Testis (tissue), 5 donors: ENCODE measurements at places on chromosomes 6 and 20. TPM values are rescaled to one million over a fixed set of nuclear protein-coding genes. Genes with fewer than 3 reads are reported as not detected.
A peak's percentile ranks its signal among the peaks of the same experiment; 100 is the strongest.

DNA sequence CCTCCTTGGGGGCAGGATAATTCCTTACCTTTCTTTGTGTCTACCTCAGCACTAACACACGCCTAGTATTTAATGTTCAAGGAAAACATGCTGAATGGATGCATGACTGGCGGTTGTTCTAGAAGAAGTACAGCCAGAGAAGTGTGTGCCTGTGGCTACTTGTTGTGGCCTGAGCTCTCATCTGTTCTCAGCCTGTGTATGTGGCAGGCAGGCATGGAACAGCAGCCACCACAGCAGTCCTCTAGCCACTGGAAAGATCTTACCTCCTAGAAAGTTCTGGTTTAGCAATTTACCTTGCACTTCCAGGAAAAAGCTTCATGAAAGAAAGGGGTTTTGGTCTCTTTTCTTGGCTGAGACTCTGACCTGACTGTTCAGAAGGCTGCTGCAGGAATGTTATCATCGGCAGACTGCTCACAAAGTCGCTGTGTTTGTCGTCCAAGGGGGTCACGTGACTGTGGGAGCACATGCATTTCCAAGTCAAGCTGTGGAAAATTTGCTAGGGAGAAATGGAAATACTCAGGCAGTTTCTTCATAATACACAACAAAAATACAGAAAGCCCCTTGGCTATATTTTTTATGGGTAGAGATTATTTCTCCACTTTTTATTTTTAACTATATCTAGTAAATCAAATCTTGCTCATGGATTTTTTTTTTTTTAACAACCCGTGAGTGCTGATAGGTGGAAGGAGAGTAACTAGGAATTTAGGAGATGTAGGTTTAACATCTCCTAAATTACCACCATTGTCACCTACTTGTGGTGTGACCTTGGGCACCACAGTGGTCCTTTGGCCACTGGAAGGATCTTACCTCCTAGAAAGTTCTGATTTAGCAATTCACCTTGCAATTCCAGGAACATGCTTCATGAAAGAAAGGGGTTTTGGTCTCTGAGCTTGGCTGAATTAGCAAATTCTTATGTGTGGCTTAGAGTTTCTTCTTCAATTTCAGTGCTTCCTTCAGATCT lies 110.8 kb upstream of the GPR6 start:
- H3K27me3 ChIP-seq, result no peaks in the 10 kb centered on the region
- H3K4me1 ChIP-seq, result peaks cover 26% of the 10 kb centered on the region
- DNase-seq, result peak; percentile 94
- no peak overlapping the region for H3K4me3 ChIP-seq
- H3K36me3 ChIP-seq, result no peaks in the 10 kb centered on the region

DNA sequence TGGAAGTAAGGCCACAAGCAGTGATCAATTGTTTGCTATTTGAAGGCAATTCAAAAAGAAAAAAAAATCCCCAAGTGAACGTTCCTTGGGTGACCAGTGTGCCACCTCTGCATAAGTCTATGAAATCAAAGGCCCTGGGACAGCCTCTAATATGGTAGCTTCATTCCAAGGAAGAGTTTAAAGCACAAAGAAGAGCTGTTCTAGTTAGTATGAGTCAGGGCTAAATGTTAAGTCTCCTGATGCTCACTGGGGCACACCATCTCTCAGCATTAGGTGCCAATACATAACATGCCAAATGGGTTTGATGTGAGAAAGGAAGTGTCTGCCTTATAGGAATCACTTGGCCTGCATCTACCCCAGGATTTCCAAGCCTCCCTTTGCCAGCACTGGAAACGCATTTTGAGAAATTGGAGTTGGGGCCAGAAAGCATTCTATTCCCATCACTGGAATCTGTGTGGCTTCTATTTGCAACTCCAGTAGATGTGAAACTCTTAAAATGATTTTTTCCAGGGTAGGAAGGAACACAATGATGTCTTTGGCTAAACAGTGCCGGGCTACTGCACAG lies 13.0 kb downstream of the UNC5CL start:
- H3K4me1 ChIP-seq, result peaks cover 11% of the 10 kb centered on the region
- H3K27me3 ChIP-seq, result no peaks in the 10 kb centered on the region
- no peaks in the 10 kb centered on the region for H3K36me3 ChIP-seq
- H3K27ac ChIP-seq, result no peak overlapping the region
- no peak for DNase-seq
- H3K4me3 ChIP-seq, result no peak overlapping the region

GRCh38 chr6:25165177-25165576 lies 114.0 kb upstream of the CARMIL1 start:
- no peaks in the 10 kb centered on the region for H3K4me1 ChIP-seq
- H3K36me3 ChIP-seq, result no peaks in the 10 kb centered on the region
- H3K27ac ChIP-seq, result no peak overlapping the region
- no peak overlapping the region for H3K4me3 ChIP-seq

DNA sequence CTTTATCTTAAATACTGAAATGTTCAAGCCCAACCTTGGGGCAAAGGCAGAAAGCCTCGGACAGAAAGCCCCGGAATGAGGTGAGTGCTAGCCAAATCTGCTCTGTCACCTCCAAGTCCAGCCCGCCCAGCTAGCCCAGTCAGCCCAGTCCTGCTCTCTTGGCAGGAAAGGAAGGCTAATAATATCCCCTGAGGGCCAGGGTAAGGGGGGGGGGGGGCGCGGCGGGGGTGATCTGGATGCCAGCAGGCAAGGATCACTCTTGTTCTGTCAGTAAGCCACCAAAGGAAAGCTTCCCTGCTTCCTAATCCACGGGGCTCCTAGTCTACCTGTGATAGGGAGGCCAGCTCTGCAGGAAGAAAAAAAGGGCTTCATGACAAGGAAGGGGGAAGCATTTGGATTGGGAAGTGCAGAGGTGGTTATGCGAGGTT lies 1.1 kb downstream of the NDRG3 start:
- no peaks in the 10 kb centered on the region for H3K27me3 ChIP-seq
- H3K4me3 ChIP-seq, result no peak overlapping the region
- no peaks in the 10 kb centered on the region for H3K36me3 ChIP-seq
- peak; percentile 21 for DNase-seq
- H3K27ac ChIP-seq, result peak overlapping the region; percentile 62

DNA sequence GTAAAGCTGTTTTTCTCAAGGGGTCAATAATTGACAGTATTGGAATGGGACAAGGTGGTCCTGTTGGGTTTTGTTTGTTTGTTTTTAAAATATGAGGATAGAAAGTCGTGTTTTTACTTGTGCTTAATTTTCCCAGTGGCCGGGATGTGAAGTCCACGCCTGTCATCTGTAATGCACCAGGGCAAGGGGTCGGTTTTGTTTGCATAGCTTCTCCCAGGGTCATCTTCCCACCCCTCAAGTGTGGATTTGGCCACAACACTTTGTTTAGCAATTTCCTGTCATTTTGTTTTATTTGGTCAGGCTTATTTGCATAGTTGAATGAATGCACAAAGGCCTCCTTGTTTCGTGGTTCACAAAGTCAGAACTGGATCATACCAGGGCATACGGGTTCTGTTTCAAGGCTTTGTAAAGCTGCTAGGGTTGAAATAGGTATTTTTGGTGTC lies 29.8 kb downstream of the SYNJ2 start:
- no peaks in the 10 kb centered on the region for H3K36me3 ChIP-seq
- peaks cover 10% of the 10 kb centered on the region for H3K4me1 ChIP-seq

GRCh38 chr20:3364323-3365013 lies 43.0 kb downstream of the DNAAF9 start:
- H3K4me3 ChIP-seq, result no peak overlapping the region
- H3K4me1 ChIP-seq, result no peaks in the 10 kb centered on the region
- no peaks in the 10 kb centered on the region for H3K36me3 ChIP-seq
- no peak overlapping the region for H3K27ac ChIP-seq

- DNase-seq, result no peak
- no peak overlapping the region for H3K4me3 ChIP-seq
- no peaks in the 10 kb centered on the region for H3K27me3 ChIP-seq
- no peaks in the 10 kb centered on the region for H3K36me3 ChIP-seq
- H3K27ac ChIP-seq, result no peak overlapping the region
These were observed 4.6 kb upstream of the NXT1 start for GRCh38 chr20:23346002-23346401.

GRCh38 chr20:24018796-24019195 lies 30.2 kb upstream of the GGTLC1 start:
- no peak overlapping the region for H3K4me3 ChIP-seq
- no peak for DNase-seq
- H3K4me1 ChIP-seq, result no peaks in the 10 kb centered on the region
- H3K36me3 ChIP-seq, result no peaks in the 10 kb centered on the region
- no peak overlapping the region for H3K27ac ChIP-seq
- H3K27me3 ChIP-seq, result no peaks in the 10 kb centered on the region

- no peaks in the 10 kb centered on the region for H3K36me3 ChIP-seq
- H3K4me3 ChIP-seq, result no peak overlapping the region
These were observed 139.4 kb upstream of the ID4 start for GRCh38 chr6:19697744-19698290.

GRCh38 chr6:68710496-68710895 lies 75.4 kb downstream of the ADGRB3 start:
- H3K36me3 ChIP-seq, result no peaks in the 10 kb centered on the region
- no peaks in the 10 kb centered on the region for H3K27me3 ChIP-seq
- no peak overlapping the region for H3K4me3 ChIP-seq
- no peak overlapping the region for H3K27ac ChIP-seq
- H3K4me1 ChIP-seq, result no peaks in the 10 kb centered on the region
- DNase-seq, result no peak

TBXT gene
- total RNA-seq, result 0.24 TPM
